ENCODE measurements at places on chromosomes 4 and X.

DNA sequence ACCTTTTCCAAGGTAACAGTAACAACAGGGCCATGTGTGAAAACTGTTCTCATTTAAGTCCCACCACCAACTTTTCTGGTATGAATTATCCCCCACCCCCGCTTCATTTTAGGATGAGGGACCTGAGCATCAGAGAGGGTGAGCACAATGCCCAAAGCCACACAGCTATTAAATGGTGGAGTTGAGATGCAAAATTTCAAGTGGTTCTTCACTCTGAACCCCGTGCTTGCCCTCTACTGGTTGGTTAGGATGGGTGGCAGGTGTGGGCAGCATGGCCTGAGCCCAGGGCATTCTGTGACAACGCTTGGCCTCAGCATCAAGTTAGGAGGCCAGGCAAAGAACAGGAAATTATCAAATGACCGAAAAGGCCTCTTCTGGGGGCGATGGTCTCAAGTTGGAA, 33.5 kb downstream of the MED28 start:
- no peak for DNase-seq

- no peak for DNase-seq
These were observed 85.0 kb upstream of the MTM1 start for GRCh38 chrX:150483356-150483985.

DNA sequence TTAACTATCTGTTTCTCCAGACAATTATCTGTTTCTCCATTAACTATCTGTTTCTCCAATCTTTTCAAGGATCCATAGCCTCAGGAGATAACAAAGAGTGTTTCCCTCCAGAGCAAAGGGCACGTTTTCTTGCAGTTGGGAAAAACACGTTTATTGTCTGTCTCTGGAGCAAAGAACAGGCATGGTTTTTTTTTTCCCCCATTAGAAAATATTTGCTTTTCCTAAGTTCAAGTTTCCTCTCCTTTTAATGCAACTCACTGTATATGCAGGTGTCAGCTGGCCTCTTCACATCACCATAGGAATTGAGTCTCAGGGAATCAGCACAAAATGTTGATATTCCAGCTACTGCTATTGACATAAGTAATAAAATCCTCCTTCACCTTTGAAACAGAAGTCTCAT, 984.4 kb downstream of the RAB28 start:
- DNase-seq, result no peak

DNA sequence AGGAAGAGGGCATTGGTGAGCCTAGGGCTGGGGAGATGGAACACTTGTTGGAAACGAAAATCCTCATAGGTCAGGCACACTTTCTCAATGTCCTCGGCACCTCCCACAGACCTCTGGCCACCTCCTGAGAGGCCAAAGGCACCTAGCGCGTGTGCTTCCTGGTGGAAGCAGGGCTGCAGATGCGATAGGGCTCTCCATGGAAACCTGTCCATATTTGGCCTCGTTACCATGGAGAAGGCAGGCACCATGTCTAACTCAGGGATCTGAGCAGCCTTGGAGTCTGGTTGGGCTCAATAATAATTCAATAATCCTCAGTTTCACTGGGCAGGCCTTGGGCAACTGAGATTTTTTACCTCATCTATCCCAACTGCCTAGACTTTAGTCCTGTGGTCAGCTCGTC, 58.3 kb downstream of the RAI2 start:
- no peak for DNase-seq

GRCh38 chr4:153146961-153147360, 57.3 kb upstream of the TRIM2 start:
- no peak for DNase-seq

GRCh38 chrX:13937370-13938050, 92.2 kb downstream of the GEMIN8 start:
- DNase-seq, result no peak

- DNase-seq, result no peak
These were observed 521.4 kb downstream of the RPA4 start for GRCh38 chrX:97405031-97405660.

DNA sequence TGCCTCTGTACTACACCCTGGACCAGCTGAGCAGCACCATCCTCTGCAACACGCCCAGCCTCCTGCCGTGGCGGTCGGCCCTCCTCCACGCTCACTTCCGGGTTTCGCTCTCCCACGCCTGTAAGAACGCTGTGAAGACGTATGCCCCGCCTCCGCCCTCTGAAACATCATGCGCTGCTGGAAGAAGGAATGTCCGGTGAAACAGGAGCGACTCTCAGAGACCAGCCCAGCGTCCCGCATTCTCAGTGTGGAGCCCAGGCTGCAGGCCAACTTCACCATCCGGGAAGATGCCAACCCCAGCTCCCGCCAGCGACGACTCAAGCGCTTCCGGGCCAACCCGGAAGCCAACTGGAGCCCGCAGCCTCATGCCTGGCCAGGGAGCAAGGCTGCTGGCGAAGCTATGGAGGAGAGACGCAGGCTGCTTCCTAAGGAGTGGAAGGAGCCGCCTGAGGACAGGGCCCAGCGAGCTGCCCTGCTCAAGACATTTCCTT, 186.1 kb upstream of the SLITRK2 start:
- no peak for DNase-seq

DNA sequence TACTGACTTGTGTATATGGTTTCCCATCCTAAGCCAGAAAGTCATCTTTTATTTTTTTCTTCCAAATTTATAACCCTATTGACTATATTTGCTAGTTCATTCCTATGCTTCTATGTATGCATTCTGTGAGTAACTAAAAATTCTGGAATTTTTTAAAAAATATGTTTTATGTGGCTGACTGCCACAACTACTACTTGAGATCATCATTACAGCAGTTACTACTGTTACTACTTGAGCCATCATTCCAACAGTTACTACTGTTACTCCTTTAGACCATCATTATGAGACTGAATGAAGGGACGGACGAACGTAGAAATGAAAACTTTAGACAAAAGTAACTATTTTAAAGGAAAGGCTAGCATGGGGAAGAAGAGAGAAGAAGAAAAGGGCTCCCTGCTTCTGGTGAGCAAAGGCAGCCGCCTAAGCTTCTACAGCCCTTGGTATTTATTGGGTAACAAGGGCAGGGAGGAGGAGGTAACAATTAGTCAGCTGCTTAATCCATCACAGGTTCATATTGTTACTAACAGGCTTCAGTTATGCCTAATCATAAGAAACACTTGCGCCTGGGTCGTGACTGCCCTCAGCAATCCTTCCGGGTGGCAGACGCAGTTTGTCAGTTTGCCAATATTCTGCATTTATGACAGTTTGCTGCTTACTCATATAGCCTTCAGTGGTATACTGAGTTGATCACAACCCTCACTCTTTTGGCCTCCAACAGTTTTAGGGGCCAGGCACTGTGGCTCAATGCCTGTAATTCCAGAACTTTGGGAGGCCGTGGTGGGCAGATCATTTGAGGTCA, 80.4 kb downstream of the PDLIM5 start:
- DNase-seq, result no peak

GRCh38 chrX:43165343-43165920, 387.5 kb upstream of the PPP1R2C start:
- DNase-seq, result peak; percentile 26

GRCh38 chr4:126757219-126757618, 875.5 kb upstream of the INTU start:
- no peak for DNase-seq

DNA sequence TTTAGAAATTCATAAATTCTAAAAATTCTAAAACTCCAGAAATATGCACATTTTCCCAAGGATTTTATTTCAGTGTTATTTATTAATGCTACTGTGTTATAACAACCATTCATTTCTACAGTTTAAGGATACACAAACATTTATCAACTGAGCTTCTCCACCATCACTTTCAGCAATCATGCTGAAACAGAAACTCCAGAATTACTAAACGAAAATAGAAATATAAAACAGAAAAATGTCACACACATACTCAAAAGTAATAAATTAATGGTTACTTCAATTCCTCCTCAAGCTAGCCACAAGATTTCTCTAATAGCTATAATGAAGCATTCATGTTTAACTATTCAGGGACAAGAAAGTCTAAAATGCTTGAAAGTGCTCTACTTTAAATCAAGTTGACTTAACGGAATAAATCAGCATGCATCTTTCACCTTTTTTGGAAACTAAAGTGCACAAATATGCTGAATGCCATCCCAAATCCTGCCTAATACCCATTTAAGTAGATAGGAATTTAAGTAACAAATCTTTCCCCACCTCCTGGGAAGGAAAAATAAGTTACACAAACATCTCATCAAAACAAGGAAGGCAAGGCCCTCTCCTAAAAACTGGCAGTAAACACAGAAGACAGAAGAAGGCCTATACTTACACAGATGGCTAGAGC, 563 bp downstream of the FAM13A start:
- no peak for DNase-seq

GRCh38 chr4:73197220-73197619, 61.4 kb downstream of the ANKRD17 start:
- no peak for DNase-seq

All from activated CD4-positive, alpha-beta T cell treated with anti-CD3 and anti-CD28 coated beads for 48 hours (primary cell).